ENCODE measurements at places on chromosomes 1 and 21. TPM values are rescaled to one million over a fixed set of nuclear protein-coding genes. Genes with fewer than 3 reads are reported as not detected.

Gene OR2T33
- total RNA-seq, result not detected

Gene S100B
- 258 TPM for total RNA-seq

Gene TMCC2
- 38.2 TPM for total RNA-seq

Gene RNU1-3
- total RNA-seq, result 29,651 TPM

Gene MNDA
- 38.1 TPM for total RNA-seq

Gene ZNF669
- total RNA-seq, result 12.4 TPM

Measured in spinal cord (tissue), 10 donors.